Activated T-helper 2 cell treated with anti-CD3 and anti-CD28 coated beads, Interferon-gamma antibody, Interleukin-2, Interleukin-4, amounts not matched to agents 10 μg/mL and 5 μg/mL and 100 μg/mL, durations not matched to agents 14 hours and 24 hours and 36 hours (primary cell): ENCODE measurements at places on chromosomes 5 and 9. TPM values are rescaled to one million over a fixed set of nuclear protein-coding genes. Genes with fewer than 3 reads are reported as not detected.
A peak's percentile ranks its signal among the peaks of the same experiment; 100 is the strongest.

OR13C2 gene
- total RNA-seq: not detected in 2 replicates

HMMR gene
- 39.3 and 40.3 TPM in 2 replicates for total RNA-seq

DTWD2 gene
- total RNA-seq: 2.3 and 2.9 TPM in 2 replicates

OTP gene
- total RNA-seq: not detected in 2 replicates

FOXD4 gene
- total RNA-seq: 0.09 TPM in 1 of 2 replicates, not detected in the other

TYRP1 gene
- total RNA-seq: not detected in 2 replicates

POU5F2 gene
- 1.0 and 1.4 TPM in 2 replicates for total RNA-seq

DNA sequence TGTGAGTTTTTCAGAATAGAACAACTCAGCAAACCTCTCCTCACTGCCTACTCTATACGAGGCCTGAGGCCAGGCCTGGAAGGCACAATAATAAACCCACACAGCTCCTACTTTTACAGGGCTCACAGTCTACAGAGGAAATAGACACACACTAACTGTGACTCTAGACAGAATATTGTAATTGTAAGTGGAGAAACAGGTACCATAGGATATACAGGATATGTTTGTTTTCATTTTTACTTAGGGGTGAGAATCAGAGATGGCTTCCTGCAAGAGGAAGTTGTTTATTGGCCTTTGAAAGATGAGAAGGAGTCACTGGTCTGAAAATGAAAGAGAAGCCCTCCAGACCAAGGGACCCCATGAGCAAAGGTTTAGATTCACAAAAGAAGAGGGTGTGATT lies 35.8 kb upstream of the TGFBR1 start:
- DNase-seq: no peak
- peaks cover 2% of the 10 kb centered on the region for H3K27me3 ChIP-seq
- no peak overlapping the region for H3K4me3 ChIP-seq
- peaks cover 34% of the 10 kb centered on the region for H3K4me1 ChIP-seq
- H3K27ac ChIP-seq: peak overlapping the region; percentile 13

DNA sequence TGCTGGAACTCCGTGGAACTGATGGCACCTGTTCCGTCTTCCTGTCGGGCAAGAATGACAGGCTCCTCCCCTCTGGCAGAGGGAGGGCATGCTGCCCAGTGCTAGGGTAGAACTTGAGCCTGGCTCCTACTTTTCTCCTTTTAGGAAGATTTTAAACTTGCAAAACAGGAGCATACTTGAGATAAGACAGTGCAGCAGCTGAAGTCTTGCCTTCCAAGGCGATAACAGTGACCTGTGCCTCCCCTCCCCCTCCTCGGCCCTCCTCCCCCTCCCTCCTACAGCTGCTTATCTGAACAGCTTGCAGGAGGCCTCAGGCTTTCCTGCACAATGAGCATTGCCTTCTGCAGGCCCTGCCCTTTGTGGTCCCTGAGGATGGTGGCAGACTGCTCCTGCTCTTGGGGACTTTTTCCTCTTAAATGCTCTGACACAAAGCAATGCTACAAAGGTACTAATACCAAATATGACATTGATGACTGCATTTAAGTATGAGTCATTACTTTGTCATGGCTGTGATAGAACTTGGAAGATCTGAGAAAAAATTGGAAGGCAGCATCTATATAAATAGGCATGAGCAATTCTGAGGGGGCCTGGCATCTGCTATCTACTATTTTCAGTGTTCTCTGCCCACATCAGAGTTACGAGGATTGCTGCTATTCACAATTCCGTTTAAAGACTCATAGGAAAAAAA lies 2.0 kb downstream of the GADD45G start:
- peaks cover 32% of the 10 kb centered on the region for H3K36me3 ChIP-seq
- DNase-seq: no peak
- H3K27ac ChIP-seq: peak overlapping the region; percentile 82
- H3K4me1 ChIP-seq: peaks cover 26% of the 10 kb centered on the region
- H3K27me3 ChIP-seq: peaks cover 10% of the 10 kb centered on the region

- H3K27ac ChIP-seq: no peak overlapping the region
- H3K27me3 ChIP-seq: no peaks in the 10 kb centered on the region
- H3K36me3 ChIP-seq: no peaks in the 10 kb centered on the region
- peaks cover 14% of the 10 kb centered on the region for H3K4me1 ChIP-seq
These were observed 258.5 kb upstream of the CD180 start for GRCh38 chr5:67454957-67455561.

DNA sequence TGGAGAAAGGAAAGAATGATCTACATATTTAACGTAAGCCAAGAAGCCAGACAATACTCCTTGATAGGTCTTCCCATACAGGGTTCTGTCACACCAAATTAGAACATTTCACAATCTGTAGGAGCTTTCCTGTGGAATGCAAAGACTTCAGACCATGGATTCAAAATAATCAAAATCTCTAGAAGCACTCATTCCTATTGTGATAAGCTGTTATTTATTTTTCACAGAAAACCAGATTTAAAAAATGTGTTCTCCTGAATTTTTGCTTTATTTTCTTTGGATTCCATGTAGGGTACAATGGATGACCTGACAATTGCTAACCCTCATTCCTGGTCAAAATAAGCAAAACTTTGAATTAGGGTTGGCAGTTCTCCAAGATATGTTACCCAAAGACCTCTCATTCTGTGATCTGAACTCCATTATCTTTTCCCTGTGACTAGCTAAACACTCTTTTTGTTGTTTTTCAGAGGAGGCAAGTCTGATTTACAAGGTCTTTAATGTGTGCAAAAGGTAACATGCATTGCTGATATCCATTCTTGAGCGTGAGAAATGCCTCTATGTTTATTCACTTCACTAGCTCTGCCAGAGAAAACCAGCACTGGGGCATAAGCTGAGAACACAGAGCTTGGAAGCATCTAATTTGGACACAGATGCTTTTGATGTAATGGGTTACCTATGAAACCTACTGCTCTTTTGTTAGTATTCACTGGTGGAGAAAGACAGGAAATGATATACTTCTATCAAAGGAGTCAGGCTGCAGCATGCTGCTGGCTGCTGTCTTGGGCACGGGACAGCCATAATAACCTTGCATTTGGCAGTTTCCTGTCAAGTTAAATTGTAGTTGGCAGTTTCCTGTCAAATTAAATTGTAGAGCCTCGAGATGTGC lies 31.4 kb downstream of the ACTBL2 start:
- H3K27ac ChIP-seq: no peak overlapping the region
- no peaks in the 10 kb centered on the region for H3K36me3 ChIP-seq
- H3K27me3 ChIP-seq: no peaks in the 10 kb centered on the region
- H3K4me3 ChIP-seq: no peak overlapping the region

GRCh38 chr5:27377626-27378025 lies 339.2 kb upstream of the CDH9 start:
- no peaks in the 10 kb centered on the region for H3K4me1 ChIP-seq
- H3K36me3 ChIP-seq: no peaks in the 10 kb centered on the region
- H3K4me3 ChIP-seq: no peak overlapping the region
- DNase-seq: no peak

DNA sequence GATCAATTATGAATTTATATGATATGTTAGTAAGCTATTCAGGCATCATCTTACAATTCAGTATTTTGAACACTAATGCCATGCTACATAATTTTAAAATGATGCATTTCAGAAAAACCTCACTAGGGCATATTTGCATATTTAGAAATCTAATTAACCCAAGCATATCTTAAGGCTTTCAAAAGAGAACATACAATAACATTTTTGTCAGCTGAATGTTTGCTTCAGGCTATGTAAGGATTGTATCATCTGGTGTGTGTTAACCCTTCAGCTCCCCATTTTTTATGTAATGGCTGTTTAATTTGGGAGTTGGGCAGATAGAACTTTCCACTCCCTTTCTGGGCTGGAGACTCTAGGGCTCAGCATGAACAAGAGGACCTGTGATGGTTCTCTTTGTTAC lies 299.1 kb upstream of the EFNA5 start:
- H3K4me3 ChIP-seq: no peak overlapping the region
- no peak for DNase-seq
- H3K27me3 ChIP-seq: no peaks in the 10 kb centered on the region

DNA sequence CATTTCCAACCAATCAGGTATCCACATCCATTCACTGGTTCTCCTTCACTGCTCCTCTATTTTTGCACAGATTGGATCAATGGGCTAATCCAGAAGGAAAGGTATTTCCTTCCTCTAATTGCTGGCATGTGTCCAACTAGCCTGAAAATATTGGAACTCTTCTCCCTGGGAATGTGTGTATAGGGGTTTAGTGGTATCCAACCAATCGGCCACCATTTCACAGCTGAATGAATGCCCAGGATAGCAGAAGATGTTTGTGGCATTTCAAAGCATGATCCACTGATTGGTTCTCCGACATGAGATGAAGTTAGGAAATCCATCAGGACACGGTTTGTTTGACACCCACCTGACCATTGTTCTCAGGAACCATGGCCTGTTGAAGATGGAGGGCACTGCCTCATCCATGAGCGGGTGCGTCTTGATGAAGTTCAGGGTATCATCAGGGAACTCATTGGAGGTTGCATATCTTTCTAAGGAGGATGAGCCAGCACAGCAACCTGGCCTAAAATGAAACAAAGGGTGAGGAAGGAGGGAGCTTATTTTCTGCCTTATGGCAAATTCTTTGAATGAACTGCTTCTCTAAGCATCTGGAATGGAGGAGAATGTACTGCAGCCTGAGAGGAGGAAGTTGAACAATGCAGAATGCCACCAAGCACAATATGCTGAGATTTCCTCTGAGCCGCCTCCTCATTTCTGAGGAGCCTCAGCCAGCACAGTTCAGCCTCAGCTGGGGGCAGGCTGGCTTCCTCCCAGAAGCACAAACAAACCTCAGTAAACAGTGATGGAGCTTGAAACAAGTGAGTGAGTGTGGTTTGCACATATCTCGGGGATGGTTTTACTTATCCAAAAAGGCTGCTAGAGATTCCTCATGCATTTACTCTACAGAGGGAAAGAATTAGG lies 94.6 kb downstream of the SEMA6A start:
- H3K27ac ChIP-seq: no peak overlapping the region
- H3K36me3 ChIP-seq: no peaks in the 10 kb centered on the region
- no peak overlapping the region for H3K4me3 ChIP-seq
- DNase-seq: no peak
- no peaks in the 10 kb centered on the region for H3K4me1 ChIP-seq

DNA sequence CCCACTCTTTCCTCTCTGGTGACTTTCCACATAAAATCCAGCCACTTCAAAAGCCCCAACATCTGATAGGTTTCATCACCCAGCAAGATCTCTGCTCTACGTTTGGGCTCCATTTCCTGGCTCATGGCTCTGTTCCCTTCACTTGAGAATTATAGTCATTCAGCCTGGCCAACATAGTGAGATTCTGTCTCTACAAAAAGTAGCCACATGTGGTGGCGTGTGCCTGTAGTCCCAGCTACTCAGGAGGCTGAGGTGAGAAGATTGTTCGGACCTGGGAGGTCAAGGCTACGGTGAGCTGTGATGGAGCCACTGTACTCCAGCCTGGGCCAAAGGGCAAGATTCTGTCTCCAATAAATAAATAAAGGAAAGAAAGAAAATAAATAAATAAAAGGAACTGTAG lies 83.3 kb upstream of the IGFBPL1 start:
- no peak overlapping the region for H3K27ac ChIP-seq
- H3K27me3 ChIP-seq: peaks cover 2% of the 10 kb centered on the region
- DNase-seq: no peak
- H3K4me1 ChIP-seq: no peaks in the 10 kb centered on the region

DNA sequence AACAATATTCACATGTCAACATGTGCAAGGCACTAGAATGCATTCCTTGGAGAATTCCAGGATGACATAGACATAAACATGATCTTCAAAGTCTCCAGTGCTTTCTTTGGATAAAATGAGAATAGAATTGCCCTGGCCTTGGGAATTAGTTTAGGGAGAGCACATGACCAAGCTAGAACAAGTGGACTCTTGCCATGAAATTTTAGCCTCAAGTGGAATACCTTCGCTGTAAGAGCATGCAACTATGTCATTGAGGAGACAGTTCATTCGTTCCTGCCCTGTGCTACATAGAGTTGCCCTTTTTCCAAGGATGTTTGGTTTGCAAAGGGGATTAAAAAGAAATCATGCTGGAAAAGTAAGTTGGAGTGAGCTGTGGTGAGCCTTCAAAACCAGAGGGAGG lies 42.7 kb downstream of the ZFAND5 start:
- peaks cover 11% of the 10 kb centered on the region for H3K27me3 ChIP-seq
- no peaks in the 10 kb centered on the region for H3K36me3 ChIP-seq
- no peaks in the 10 kb centered on the region for H3K4me1 ChIP-seq

GRCh38 chr5:32202394-32202793 lies 28.3 kb upstream of the GOLPH3 start:
- DNase-seq: no peak
- H3K4me3 ChIP-seq: no peak overlapping the region
- H3K36me3 ChIP-seq: no peaks in the 10 kb centered on the region

GRCh38 chr9:91429501-91429900 lies 5.9 kb upstream of the NFIL3 start:
- H3K36me3 ChIP-seq: no peaks in the 10 kb centered on the region
- no peak overlapping the region for H3K4me3 ChIP-seq
- H3K4me1 ChIP-seq: peaks cover 44% of the 10 kb centered on the region
- no peak overlapping the region for H3K27ac ChIP-seq

- H3K4me1 ChIP-seq: peaks cover 16% of the 10 kb centered on the region
- no peaks in the 10 kb centered on the region for H3K27me3 ChIP-seq
- DNase-seq: no peak
- H3K36me3 ChIP-seq: peaks cover 2% of the 10 kb centered on the region
- no peak overlapping the region for H3K27ac ChIP-seq
- no peak overlapping the region for H3K4me3 ChIP-seq
These were observed 638.3 kb upstream of the DMAC1 start for GRCh38 chr9:8437876-8438275.

- H3K36me3 ChIP-seq: no peaks in the 10 kb centered on the region
- no peaks in the 10 kb centered on the region for H3K4me1 ChIP-seq
- H3K27me3 ChIP-seq: peaks cover 24% of the 10 kb centered on the region
- no peak overlapping the region for H3K4me3 ChIP-seq
- H3K27ac ChIP-seq: no peak overlapping the region
These were observed 634.3 kb downstream of the PDE4D start for GRCh38 chr5:59259237-59259636.

DNA sequence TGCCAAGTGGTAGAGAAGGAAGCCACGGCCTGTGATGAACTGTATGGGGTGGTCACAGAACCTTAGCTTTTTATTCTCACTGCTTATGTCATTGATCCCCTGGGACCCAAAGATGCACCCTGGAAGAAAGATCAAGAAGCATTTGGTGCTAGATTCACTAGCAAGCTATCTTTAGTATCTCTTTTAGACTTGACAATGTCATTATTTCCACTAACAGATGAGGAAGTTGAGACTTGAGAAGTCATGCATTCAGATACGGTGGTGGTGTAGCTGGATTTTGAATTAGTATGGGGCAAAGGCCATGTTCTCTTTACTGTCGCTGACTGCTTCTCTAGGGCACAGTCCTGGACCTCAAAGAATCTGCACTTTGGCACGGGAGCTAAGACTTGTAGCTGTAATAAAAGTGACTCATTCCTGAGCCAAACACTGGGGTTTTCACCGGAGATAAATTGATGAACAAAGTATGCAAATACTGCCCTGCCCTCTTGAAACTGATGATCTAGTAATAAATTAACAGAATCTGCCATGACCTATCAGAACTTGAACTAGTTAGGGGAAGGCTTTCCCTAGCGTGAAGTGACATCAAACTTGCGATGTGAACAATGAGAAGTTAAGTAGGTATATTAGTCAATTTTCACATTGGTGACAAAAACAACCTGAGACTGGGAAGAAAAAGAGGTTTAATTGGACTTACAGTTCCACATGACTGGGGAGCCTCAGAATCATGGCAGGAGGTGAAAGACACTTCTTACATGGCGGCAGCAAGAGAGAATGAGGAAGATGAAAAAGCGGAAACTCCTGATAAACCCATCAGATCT lies 5.4 kb downstream of the GDA start:
- no peaks in the 10 kb centered on the region for H3K36me3 ChIP-seq
- peaks cover 11% of the 10 kb centered on the region for H3K27me3 ChIP-seq
- no peak for DNase-seq
- no peaks in the 10 kb centered on the region for H3K4me1 ChIP-seq
- H3K4me3 ChIP-seq: no peak overlapping the region

GRCh38 chr9:89786655-89787054 lies 181.8 kb downstream of the GADD45G start:
- H3K4me1 ChIP-seq: peaks cover 9% of the 10 kb centered on the region
- H3K27ac ChIP-seq: no peak overlapping the region
- no peaks in the 10 kb centered on the region for H3K36me3 ChIP-seq
- H3K4me3 ChIP-seq: no peak overlapping the region
- DNase-seq: no peak
